ENCODE measurements at places on chromosomes 13 and 19.

DNA sequence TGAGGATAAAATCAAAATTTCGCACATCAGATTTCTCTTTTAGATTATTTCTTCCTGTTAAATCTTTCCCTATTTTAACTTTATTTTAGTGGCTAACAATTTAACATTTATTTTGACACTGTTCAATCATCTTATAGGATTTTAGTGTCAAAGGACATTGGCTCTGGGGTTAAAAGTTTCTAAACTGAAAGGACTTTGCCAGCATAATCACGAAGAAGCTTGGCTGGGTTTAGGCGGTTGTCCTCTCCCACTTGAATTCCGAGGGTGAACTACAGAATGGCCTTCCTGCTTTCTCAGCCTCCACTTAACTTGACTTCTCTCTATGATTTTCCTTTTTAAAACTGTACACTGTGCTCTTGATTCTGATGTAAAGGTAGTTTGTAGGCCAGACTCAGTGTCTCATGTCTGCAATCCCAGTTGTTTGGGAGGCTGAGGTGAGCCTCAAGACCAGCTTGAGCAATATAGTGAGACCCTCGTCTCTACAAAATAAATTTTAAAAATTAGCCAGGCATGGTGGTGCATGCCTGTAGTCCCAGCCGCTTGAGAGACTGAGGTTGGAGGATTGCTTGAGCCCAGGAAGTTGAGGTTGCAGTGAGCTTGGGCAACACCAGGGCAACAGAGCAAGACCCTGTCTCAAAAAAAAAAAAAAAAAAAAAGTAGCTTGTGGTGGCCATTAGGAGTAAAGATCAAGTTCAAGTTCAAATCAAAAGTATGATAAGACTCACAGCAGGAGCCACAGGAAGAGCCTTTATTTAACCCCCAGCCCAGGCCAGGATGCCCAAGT is 54.8 kb upstream of the KATNAL1 start:
- no peak for DNase-seq

DNA sequence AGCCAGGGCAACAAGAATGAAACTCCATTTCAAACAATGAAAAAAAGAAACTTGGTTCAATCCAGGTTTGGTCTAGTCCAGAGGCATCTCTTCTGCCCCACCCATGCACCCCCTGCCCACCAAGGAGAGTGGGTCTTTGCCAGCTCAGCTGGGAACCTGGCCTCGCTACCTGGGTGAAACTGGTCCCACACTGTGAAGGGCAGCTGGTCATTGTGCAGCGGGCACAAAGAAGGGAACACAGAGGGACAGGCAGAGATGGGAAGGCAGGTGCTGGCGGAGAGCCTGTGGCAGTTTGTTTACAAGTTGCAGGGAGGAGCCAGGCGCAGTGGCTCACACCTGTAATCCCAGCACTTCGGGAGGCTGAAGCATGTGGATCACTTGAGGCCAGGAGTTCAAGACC is 50.2 kb downstream of the CPAMD8 start:
- DNase-seq, result no peak

DNA sequence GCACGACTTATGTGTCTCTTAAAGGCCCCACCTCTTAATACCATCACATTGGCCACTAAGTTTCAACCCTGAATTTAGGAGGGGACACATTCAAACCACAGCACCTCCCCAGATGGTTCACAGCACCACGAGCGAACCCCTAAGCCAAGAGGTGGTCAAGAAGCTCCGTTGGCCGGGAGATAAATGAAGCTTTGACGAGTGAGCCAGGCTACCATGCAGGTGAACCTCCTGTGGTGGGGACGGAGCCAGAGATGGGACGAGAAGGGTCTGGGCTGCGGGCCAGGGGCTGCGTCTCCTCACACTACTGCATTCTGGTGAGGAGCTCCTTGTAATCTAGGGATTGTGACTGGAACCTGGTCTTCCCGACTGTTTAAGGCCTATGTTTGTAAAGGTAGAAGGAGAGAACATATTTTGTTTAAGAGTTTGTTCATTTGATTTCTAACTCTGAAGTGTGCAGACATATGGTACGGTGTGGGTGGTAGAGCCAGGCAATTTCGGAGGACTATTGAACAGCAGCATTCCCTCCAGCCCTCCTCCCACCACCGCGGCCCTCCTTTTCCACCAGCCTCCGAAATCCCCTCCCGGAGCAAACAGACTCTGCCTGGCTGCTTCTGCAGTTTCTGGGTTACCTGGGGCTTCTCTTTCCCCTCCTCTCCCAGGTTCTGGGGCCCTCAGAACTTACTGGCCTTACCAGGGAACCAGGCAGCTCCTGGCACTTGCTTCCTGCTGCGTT is 31.3 kb downstream of the SIAH3 start:
- no peak for DNase-seq

GRCh38 chr13:45417790-45418534 is at the start of gene SLC25A30:
Gene SLC25A30, minus strand, starts transcription at chr13:45418373. Its CDS starts 6,948 bp downstream, at chr13:45411425.
- DNase-seq, result peak; percentile 93

DNA sequence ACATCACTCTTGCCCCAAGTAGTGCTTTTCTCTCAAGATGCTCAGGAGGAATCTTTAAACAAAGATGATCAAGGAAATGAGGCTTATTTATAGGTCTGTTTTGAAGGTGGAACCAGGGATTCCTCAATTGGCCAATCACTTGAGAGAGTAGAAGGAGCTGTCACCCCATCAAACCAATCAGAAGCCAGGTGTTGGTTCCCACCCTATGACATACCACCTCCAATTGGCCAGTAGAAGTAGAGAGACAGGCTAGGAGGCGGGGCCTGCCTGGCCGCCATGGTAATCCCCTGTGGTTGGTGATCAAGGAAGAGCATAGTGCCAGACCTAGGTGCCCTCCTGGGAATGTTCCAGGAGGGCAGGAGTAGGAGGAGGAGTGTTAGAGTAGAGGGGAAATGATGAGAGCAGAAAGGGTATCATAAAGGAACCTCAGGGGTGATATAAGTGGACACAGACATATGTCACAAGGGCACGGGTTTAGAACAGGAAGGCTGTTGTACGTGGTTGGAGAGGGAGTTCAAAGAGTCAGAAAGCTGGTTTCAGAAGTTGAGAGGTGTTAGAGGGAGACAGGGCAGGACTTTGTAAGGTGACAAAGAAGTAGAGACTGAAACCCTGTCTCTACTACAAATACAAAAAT is 10.5 kb downstream of the PMIS2 start:
- no peak for DNase-seq

GRCh38 chr19:6069268-6069791 is 41.0 kb downstream of the RFX2 start:
- DNase-seq, result no peak

Data from AML-193 (cell line).